CD4-positive, alpha-beta T cell treated with Interleukin-15 for 1 hour (primary cell): ENCODE measurements at places on chromosomes 4 and X.

GRCh38 chr4:100391086-100391485 lies 126.7 kb downstream of the EMCN start:
- DNase-seq: no peak

GRCh38 chr4:140906993-140907962 lies 151.1 kb upstream of the TBC1D9 start:
- no peak for DNase-seq

DNA sequence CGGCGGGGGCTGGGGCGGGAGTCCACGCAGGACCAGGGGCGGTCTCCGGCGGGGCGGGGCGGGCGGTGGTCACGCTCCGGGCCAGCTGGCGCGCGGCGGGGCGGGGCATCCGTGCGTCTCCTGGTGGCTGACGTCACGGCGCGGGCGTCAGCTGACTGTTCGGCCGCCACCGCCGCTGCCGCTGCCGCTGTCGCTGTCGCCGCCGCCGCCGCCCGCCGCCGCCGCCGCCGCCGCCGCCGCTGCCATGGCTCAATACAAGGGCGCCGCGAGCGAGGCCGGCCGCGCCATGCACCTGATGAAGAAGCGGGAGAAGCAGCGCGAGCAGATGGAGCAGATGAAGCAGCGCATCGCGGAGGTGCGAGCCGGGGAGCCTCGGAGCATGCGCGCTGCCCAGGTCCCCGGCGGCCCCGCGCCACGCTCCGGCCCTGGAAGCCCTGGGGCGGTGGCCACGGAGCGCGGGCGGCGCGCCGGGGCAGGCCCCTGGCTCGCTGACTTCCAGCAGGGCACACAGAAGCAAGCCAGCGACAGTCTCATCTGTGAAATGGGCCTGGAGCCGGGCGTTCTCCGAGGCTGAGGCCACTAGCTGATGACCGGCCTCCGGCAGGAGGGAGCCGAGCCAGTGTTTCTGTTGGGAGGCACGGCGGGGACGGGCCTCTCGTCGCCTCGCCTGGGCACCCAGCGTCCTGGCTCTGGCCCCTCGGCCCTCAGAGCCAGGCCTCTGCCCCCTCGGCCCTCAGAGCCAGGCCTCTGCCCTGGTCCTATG lies at the start of gene FAM50A:
Gene FAM50A (plus strand): TSS at position 150 of the 763 bp plus-strand sequence. CDS start 95 bp downstream, at position 245.
- peak; percentile 78 for DNase-seq

GRCh38 chr4:25978327-25978726 lies 64.3 kb downstream of the SMIM20 start:
- DNase-seq: no peak

DNA sequence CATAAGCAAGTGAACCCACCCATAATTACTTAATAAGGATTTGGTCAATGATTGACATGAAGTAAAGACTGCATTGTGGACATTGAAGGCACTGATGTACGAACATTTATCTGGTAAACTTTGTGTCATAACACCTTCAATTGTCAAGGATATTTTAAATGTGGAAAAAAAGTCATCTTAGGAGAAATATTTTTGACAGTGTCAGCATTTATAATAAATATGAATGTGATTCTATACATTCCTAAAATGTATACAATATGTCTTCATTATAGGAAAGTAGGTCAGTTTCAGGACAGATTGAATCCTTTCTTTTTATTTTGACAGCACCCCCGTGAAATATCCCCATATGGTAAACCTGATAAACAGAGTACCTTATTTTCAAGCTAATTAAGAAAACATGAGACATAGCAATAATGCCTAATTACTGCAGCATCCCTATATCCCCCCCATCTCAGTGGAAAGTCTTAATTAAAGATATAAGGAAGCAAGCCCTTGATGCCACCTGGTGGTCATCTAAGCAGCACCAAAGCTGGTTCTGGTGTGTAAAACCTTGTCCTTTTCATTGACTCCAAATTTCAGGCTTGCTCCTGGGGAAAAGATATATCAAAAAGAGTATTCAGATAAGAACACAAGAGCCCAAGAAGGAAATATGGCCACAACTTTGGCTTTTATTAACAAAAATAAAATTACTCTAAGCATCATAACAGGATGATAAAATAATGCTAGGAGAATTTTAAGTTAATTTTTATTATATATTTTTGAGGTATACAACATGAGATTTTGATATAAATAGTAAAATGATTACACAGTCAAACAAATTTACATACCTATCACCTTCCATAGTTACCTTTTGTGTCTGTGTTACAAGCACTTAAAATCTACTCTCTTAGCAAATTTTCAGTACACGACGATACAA lies 379.7 kb downstream of the TLL1 start:
- no peak for DNase-seq

- no peak for DNase-seq
Observed at GRCh38 chr4:147639388-147639787, 22.2 kb downstream of the TMEM184C start.

DNA sequence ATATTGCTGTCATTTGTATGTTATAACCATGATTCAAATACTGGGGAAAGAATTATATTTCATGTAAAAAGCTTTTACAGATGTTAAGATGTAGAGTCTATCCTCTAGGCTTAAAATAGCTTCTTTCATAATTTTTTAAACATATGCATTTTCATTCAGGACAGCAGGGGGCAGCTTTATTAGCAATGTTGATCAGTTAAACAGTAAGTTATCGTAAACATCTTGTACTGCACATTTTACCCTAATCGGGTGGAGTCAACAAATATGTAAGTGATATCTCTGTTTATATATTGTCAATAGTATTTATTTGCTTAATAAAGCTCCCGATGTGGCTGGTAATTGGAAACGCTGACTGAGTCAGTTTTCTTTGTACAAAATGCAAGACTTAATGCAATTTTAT lies 142.5 kb upstream of the MED14 start:
- DNase-seq: no peak

DNA sequence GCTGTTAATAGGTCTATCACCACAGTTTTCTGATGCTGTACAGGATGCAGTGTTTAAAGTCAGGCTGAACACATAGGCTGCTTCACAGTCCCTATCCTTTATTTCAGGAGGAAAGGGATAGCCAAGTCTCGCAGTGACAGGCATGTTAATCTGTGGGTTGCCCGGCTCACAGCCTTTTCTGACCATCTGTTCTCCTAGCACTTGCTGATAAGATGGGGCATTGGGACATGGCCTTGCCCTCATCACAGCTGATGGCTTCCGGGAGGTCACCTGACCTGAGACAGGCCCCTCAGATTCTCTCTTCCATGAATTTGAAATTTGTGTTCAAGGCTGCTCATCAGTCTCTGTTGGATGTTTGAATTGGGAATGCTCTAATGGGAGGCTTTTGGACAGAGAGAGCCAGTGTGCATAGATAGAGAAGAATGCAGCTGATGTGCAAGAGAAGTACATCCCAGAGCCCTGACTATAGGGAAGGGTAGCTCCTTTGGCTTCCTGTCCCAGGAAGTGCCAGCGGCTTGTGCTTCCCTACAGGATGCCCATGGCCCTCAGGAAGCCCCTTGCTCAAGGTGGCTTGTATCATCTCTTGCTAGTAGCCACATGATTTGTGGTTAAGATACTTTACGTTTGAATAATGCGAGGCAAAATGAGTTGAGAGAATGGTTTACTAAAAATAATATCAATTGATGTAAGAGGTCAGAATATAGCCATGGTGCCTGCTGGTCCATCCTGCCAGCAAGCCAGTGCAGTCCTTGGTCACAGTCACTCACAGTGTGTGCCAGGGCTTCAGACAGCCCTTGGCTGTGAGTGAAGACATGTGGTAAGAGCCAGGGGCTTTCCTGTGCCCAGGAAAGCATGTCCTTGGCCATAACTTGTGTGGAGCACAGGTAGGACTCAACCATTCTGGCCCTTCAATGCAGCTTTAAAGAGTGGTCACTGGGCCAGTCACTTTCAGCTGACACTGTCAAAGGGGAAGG lies 88.6 kb downstream of the TSPAN7 start:
- no peak for DNase-seq
